Activated CD4-positive, alpha-beta T cell treated with anti-CD3 and anti-CD28 coated beads for 36 hours (primary cell): ENCODE measurements at places on chromosomes 6 and 20. TPM values are rescaled to one million over a fixed set of nuclear protein-coding genes. Genes with fewer than 3 reads are reported as not detected.

The NKX2-4 gene
- total RNA-seq = not detected

The KIAA1755 gene
- total RNA-seq = not detected

The SMIM26 gene
- 66.2 TPM for total RNA-seq

The SPATA25 gene
- 0.66 TPM for total RNA-seq

The ELOVL4 gene
- 1.3 TPM for total RNA-seq

The LY6G5C gene
- total RNA-seq = 1.5 TPM

The SF3B5 gene
- 164 TPM for total RNA-seq

- peak; percentile 87 for DNase-seq
- peak overlapping the region; percentile 80 for H3K27ac ChIP-seq
- peaks cover 51% of the 10 kb centered on the region for H3K4me1 ChIP-seq
- H3K36me3 ChIP-seq = no peaks in the 10 kb centered on the region
- H3K27me3 ChIP-seq = no peaks in the 10 kb centered on the region
Measured at GRCh38 chr6:235763-236360, 56.4 kb upstream of the DUSP22 start.

- H3K27ac ChIP-seq = no peak overlapping the region
- no peak for DNase-seq
- H3K4me3 ChIP-seq = no peak overlapping the region
Measured at GRCh38 chr6:21067521-21067920, 526.0 kb upstream of the SOX4 start.

- no peaks in the 10 kb centered on the region for H3K4me1 ChIP-seq
- H3K4me3 ChIP-seq = no peak overlapping the region
- no peaks in the 10 kb centered on the region for H3K27me3 ChIP-seq
Measured at GRCh38 chr6:107292715-107293271, 166.6 kb downstream of the PDSS2 start.

DNA sequence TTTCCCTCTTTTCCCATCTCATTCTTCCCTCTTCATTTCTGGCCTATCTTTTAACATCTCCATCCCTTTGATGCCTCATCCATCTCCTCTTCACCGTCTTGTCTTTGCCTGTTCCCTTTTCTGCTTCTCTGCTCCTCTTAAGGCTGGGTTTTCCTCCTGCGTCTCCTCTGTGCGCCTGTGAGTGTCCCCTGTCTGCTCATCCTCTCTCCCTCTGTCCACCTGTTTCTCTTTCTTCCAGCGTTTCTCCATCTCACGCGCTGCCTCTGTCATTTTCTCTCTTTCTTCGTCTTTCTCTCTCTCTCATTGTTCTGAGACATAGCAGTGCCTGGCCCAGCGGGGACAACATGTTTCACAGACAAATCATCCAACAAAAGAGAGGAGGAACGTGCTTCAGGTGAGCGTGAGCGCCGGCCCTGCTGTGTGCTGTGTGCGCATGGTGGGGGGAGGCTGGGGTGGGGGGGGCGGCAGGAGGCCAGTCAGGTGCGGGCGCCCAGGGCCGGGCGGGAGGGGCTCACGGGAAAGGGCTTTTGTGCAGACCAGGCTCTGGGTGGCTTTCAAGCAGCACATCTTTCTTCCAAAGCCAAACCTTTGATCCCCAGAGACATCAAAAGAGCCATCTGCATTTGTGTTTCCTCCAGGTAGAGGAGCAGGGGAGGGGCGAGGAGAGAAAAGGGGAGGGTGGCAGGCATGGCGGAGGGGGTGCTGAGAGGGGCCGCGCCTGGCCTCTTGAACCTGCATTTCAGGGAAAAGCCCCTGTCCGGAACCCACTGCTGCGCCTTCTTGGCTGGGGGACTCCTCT is 121.3 kb downstream of the VEGFA start:
- DNase-seq = no peak
- H3K36me3 ChIP-seq = no peaks in the 10 kb centered on the region
- H3K4me3 ChIP-seq = no peak overlapping the region
- H3K4me1 ChIP-seq = peaks cover 5% of the 10 kb centered on the region
- H3K27ac ChIP-seq = no peak overlapping the region

- no peaks in the 10 kb centered on the region for H3K27me3 ChIP-seq
- H3K36me3 ChIP-seq = peaks cover 75% of the 10 kb centered on the region
- peaks cover 65% of the 10 kb centered on the region for H3K4me1 ChIP-seq
- DNase-seq = peak; percentile 88
Measured at GRCh38 chr6:2891768-2892170, 11.3 kb downstream of the SERPINB9 start.

GRCh38 chr6:52243282-52243893 is 912 bp downstream of the IL17F start:
- H3K27me3 ChIP-seq = peaks cover 5% of the 10 kb centered on the region
- H3K4me1 ChIP-seq = no peaks in the 10 kb centered on the region
- H3K36me3 ChIP-seq = no peaks in the 10 kb centered on the region
- DNase-seq = no peak
- H3K27ac ChIP-seq = no peak overlapping the region

DNA sequence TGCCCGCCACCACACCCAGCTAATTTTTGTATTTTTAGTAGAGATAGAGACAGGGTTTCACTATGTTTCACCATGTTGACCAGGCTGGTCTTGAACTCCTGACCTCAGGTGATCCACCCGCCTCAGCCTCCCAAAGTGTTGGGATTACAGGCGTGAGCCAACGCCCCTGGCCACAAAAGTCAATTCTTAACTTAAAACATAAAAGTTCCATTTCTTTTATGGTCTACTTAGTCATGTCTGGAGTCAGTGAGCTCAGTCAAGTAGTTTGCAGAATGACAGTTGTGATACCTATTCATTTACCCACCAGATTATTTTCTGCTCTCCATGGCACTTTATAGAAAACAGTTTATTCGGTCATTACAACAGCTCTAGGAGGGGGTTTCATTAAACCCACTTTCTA is 103.1 kb upstream of the ESR1 start:
- H3K4me1 ChIP-seq = peaks cover 41% of the 10 kb centered on the region
- H3K27ac ChIP-seq = peak overlapping the region; percentile 47
- peak; percentile 71 for DNase-seq
- H3K36me3 ChIP-seq = peaks cover 1% of the 10 kb centered on the region
- H3K4me3 ChIP-seq = no peak overlapping the region

GRCh38 chr20:59007665-59008511 is 834 bp upstream of the CTSZ start:
- no peak overlapping the region for H3K27ac ChIP-seq
- DNase-seq = no peak
- peaks cover 34% of the 10 kb centered on the region for H3K4me1 ChIP-seq
- peak overlapping the region; percentile 58 for H3K4me3 ChIP-seq
- no peaks in the 10 kb centered on the region for H3K27me3 ChIP-seq

DNA sequence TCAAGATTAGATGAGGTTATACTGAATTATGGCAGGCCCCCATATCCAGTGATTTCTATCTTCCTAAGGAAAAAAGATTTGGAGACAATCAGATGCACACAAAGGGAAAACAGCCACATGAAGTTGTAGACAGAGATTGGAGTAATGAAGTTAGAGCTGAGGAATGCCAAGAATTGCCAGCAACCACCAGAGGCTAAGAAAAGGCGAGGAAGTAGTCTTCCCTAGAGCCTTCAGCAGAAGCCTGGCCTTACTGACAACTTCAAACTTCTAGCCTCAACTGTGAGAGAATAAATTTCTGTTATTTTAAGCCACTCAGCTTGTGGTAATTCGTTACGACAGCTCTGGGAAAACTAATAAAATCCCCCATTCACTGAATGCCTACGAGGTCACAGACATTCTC is 473.9 kb downstream of the COL12A1 start:
- H3K4me3 ChIP-seq = no peak overlapping the region
- no peak overlapping the region for H3K27ac ChIP-seq
- no peaks in the 10 kb centered on the region for H3K4me1 ChIP-seq
- H3K36me3 ChIP-seq = no peaks in the 10 kb centered on the region
- no peak for DNase-seq
